Muscle of leg (tissue), 16 donors: ENCODE measurements at places on chromosomes 3 and 15. TPM values are rescaled to one million over a fixed set of nuclear protein-coding genes. Genes with fewer than 3 reads are reported as not detected.

Gene CTXN2
- total RNA-seq: not detected

Gene KCTD6
- 10.3 TPM for total RNA-seq

Gene VWA5B2
- 0.04 TPM for total RNA-seq

Gene SLC9C1
- 1.2 TPM for total RNA-seq

Gene LRRC3B
- 11.0 TPM for total RNA-seq

Gene TMEM266
- total RNA-seq: 0.13 TPM

Gene SLC12A1
- not detected for total RNA-seq

Gene TLR9
- total RNA-seq: 0.09 TPM

Gene RPL4
- 8,508 TPM for total RNA-seq

Gene MTFMT
- 9.7 TPM for total RNA-seq

Gene ZNF860
- 0.62 TPM for total RNA-seq

Gene FOXB1
- total RNA-seq: not detected

Gene ALS2CL
- 5.1 TPM for total RNA-seq

Gene HTR3E
- total RNA-seq: not detected

Gene SPATA12
- 0.04 TPM for total RNA-seq

Gene SLC51A
- 0.44 TPM for total RNA-seq

Gene HYAL1
- total RNA-seq: 1.3 TPM

Gene SLCO3A1
- 1.7 TPM for total RNA-seq

Gene MYL3
- total RNA-seq: 107 TPM

Gene HDGFL3
- total RNA-seq: 45.8 TPM

Gene CX3CR1
- total RNA-seq: 1.5 TPM

Gene SLTM
- total RNA-seq: 55.0 TPM

Gene RTP2
- total RNA-seq: not detected

Gene ATP8B4
- 4.9 TPM for total RNA-seq

Gene FSTL1
- total RNA-seq: 934 TPM

Gene RARB
- 23.2 TPM for total RNA-seq

Gene CPN2
- 0.04 TPM for total RNA-seq

Gene AGBL1
- 18.1 TPM for total RNA-seq

Gene PTX3
- 5.6 TPM for total RNA-seq

Gene ABI3BP
- 189 TPM for total RNA-seq

Gene LRRFIP2
- total RNA-seq: 26.5 TPM

Gene GRAMD2A
- 0.98 TPM for total RNA-seq

Gene CCR3
- not detected for total RNA-seq

Gene SPTBN5
- total RNA-seq: 6.3 TPM

Gene ADGRG7
- not detected for total RNA-seq

Gene P2RY13
- total RNA-seq: 0.75 TPM

Gene LRTM1
- total RNA-seq: 99.9 TPM

Gene CCDC191
- 2.3 TPM for total RNA-seq

Gene MORC1
- not detected for total RNA-seq

Gene CYP1A2
- not detected for total RNA-seq

Gene GABRR3
- not detected for total RNA-seq

Gene PARP14
- 12.9 TPM for total RNA-seq

Gene CCDC66
- 22.7 TPM for total RNA-seq

Gene PARP16
- 9.0 TPM for total RNA-seq

Gene GNAT1
- total RNA-seq: not detected

Gene RPUSD3
- total RNA-seq: 23.9 TPM

Gene C2CD4A
- total RNA-seq: under 0.01 TPM
